ENCODE measurements at places on chromosomes 7 and 10.

DNA sequence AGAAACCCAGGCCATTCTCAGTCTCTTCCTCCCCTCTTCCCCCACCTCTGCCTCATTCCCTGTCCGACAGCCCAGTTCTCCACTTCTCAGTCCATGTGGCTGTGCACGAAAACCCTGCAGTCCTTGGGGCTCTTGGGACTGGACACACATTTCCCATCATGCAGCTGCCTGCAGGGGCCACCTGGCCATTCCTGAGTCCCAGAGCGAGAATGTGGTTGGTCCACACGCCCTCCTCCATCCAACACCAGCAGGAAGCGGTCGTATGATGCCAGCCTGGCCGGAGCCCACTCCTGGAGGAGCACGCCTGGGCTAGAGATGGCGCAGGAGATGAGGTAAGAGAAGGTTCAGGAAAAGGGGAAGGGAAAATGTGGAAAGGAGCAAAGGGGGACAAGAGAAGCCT, 222.5 kb downstream of the USP6NL start:
- DNase-seq = no peak

- DNase-seq = no peak
These were observed 58.0 kb downstream of the IPMK start for GRCh38 chr10:58209669-58210068.

- no peak for DNase-seq
These were observed at the start of gene ABCC2 for GRCh38 chr10:99782447-99783286. ABCC2 (plus strand) TSS chr10:99782640; CDS start chr10:99782845, 205 bp downstream.

DNA sequence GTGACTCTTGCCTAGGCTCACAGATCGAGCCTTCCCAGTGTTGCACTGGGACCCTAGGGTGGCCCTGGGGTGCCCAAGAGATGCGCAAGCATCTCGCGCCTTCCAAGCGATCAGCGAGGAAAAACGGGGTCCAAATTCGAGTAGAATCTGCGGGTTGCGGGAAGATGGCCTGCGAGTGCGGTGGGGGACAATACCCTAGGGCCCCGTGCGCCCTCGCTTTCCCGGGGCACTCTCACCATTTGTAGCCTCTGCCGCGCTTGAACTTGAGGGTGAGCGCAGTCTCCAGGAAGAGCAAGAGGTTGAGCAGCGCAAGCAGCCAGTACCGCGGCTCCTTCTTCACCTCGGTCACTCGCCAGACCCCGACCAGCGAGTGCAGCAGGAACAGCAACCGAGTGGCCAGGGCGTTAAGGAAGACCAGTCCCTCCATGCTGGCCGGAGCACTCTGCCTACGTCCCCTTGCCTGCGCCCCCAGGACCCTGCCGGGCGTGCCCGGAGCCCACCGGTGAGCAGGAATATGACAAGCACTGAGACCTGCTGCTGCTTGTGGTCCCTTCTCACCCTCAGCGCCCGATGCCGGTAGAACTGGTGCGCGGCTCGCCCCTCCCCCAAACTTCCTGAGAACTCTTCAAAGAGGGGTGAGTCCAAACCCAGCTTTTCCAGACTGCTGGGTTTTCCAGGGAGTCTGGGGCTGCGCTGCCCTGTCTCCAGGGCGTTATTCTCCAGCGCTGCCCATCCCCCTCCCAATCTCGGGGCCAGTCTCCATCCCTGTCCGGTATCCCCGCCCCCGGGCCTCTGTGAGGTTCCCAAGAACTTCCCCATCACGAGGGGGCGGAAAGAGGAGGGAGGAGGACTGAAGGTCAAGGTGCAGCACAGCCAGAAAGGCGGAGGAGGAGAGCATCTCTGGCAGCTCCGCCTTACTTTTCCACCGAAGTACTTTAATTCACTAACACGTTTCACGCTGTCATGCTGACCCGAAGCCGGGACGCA, at the start of gene TMEM26:
TSS of gene TMEM26 (minus strand) at position 727 of the 987 bp plus-strand sequence. CDS start at position 427, 300 bp downstream.
- no peak for DNase-seq

DNA sequence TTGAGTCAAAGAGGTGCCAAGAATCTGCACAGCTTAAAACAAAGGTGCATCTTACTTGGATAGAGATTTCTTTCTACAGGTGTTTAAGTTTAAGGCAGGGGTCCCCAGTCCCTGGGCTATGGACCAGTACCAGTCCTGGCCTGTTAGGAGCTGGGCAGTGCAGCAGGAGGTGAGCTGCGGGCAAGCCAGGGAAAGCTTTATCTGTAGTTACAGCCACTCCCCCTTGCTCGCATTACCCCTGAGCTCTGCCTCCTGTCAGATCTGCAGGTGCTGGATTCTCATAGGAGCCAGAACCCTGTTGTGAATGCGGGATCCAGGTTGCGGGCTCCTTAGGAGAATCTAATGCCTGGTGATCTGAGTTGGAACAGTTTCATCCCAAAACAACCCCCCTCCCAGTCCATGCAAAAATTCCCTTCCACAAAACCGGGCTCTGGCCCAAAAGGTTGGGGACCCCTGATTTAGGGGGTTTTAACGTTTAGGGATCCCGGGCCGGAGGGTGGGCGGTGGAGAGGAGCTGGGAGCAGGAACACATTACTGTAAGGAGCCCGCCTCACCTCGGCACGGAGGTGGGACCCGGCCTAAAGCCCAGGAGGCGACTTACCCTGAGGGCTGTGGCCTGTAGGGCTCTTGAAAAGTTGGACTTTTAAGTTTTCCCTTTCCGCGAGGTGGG, 60.2 kb downstream of the ZNF467 start:
- DNase-seq = no peak

DNA sequence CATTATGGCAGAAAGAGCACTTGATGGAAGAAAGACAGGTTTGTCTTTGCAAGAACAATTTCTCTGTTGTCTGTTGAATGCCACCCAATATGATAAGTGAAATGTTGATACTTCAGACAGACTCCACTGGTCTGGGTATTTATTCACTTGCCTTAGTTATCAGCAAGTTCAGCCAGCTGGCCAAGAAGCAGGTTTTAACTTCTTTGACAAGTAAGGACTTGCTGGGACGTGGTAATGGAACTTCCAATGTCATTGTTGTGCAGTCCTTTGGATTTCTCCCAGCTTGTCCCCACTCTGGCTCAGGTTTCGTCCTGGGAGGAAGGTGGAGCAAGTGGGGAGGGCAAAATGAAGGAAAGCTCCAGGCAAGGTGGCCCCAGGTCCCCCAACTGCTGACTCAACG, 497.4 kb downstream of the RPS24 start:
- no peak for DNase-seq

GRCh38 chr10:3228629-3228945, 56.0 kb upstream of the PITRM1 start:
- no peak for DNase-seq

- DNase-seq = no peak
These were observed 30.2 kb upstream of the ANKRD2 start for GRCh38 chr10:97542169-97543024.

GRCh38 chr7:135326636-135327280, 93.1 kb downstream of the STRA8 start:
- no peak for DNase-seq

- DNase-seq = no peak
These were observed 1.6 kb downstream of the SMC3 start for GRCh38 chr10:110569122-110569521.

DNA sequence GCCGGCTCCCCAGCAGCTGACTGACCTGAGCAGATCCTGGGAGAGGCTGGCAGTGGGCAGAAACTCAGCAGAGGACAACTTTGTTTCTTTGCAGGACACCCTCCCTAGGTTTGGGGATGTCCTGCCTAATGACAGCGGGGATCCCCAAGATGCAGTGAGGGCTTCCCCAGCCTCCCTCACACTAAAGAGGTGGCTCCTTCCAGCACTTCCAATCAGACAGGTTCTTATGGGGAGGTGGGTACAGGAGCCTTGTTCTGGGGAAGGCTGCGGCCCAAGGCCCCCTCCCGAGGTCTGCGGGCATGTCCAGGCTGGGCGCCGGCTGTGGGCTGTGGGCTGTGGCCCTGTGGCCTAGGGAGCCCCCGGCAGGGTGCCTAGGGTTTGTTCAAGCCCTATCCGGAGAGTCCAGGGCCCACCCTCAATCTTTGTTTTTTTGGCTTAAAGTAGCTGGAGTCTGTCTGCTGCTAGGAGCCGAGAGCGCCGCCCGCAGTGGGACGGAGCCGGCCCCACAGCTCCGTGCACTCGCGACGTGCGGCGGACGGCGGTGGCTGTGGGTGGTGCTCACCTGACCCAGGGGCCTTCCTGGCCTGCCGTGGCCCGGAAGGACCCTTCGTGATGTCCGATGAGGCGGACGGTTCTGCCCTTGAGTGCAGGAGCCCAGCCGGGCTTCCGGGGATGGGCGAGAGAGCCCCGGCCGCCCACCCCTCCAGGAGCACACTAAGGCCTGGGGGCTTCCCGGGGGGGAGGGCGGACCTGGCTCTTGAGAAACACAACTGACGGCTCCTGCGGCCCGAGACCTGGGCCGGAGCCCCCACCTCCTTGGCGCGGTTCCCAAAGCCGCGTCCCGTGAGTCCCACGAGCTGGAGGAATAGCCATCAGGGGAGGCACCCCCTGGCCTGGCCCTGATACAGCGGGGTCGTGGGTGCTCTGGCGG, 57.2 kb downstream of the PDGFA start:
- DNase-seq = no peak

DNA sequence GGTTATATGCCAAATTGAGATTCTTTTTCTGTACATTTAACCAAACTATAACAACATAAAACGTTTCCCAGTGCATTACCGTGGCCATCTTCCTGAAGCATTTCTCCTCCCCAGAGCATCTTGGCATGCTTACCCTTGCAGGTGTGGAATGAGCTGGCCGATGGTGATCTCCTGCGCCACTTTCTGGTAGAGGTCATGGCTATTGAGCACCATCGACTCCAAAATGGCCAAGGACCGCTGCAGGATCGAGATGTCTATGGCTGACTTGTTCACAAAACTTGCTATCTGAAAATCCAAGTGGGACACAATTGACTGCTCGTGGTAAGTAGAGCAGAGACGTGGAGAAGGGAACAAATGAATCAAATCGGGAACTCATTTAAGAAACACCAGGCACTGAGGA, 223.9 kb downstream of the ELMO1 start:
- DNase-seq = no peak

- no peak for DNase-seq
These were observed 152.0 kb downstream of the PHTF2 start for GRCh38 chr7:77950548-77950947.

GRCh38 chr10:28496481-28496961, 36.4 kb upstream of the WAC start:
- DNase-seq = no peak

DNA sequence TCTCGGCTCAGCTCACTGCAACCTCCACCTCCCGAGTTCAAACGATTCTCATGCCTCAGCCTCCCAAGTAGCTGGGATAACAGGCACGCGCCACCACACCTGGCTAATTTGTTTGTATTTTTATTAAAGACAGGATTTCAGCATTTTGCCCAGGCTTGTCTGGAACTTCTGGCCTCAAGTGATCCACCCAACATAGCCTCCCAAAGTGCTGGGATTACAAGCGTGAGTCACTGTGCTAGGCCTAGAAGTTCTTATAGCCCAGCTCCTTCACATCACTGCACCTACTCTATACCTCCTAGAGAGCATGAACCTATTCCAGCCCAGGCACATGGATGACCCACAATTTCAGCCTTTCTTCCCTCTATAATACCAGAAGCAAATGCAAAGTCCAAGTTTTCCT, 1.3 kb upstream of the BLOC1S2 start:
- DNase-seq = no peak

GRCh38 chr10:56178210-56178609, 182.8 kb downstream of the ZWINT start:
- DNase-seq = no peak

GRCh38 chr10:103921750-103922195, 3.8 kb upstream of the STN1 start:
- DNase-seq = peak; percentile 30

DNA sequence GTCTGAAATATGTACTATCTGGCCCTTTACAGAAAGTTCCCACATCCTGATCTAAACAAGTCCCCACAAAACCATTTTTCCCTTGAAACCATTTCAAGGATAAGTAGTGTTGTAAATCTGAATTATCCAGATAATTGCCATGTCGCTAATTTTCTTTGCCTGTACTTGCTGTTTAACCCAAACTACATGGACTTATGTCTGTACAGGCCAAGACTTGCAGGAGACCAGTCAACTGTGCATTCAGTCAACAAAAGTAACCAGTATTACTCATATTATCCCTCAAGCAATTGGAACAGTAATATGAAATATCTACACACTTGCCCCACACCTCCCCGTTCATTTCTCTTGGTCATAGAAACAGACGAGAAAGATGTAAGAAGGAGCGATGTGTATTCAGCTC, 347.8 kb upstream of the NFE2L3 start:
- no peak for DNase-seq

DNA sequence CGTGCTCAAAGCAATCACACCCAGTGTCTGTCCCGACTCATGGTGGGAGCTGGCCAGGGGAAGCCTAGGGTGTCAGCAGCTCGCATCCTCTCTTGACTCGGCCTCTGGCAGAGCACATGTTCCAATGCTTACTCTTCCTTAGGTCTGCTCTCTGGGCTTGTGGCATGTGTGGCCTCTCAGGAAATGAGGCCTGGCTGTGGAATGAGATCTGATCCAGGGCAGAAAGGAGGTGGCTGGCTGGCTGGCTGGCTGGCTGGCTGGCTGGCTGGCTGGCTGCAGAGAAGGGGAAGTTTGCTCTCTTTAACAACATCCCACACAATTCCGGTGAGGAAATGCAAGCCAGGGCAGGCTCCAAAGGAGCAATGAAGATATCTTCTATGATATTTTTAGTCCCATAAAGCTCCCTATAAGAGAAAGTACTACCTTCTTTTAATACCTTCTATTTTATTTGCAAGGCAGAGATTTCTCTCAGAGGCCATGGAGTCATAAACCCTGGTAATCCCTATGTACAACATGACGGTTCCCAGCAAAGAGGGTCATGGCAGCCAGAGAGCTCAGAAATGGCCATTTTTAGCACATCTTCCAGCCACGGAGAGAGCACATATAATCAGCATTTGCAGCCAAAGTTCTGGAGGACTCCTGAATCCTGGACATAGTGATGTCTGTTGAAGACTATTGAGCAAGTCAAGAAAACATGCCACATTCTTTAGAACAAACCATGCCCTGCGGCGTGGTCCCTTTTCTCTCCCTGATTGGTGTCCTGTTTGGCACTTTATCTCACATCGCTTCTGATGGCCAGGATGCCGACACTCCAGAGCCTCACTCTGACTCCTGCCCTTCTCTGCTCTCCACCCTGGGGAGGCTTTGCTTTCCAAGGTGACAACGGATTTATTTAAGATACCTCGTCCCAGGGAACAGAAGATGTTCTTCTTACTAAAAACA, 153.7 kb downstream of the FANK1 start:
- no peak for DNase-seq

- DNase-seq = no peak
These were observed 1.4 kb downstream of the ZMIZ1 start for GRCh38 chr10:79070081-79070605.

DNA sequence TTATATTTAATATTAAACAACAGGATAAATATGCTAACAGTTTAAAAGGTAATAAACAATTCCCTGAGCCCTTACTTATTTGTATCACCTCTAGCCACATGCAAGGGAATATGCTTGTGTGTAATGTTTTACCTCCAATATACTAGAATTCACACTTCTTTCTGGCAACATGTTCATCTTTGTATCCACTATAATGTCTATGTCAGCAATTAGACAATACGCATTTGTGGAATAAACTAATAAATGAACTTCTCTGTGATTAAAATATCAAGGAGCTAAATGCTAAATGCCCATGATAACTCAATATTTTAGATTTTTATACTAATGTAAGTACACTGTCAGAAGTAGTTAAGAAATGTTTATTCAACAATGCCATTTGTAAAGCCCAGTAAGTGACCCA, 350.5 kb downstream of the DGKB start:
- no peak for DNase-seq

- no peak for DNase-seq
These were observed 11.9 kb downstream of the STRA8 start for GRCh38 chr7:135245226-135246190.

Data from naive thymus-derived CD8-positive, alpha-beta T cell (primary cell).